ENCODE measurements at places on chromosomes 4 and X. TPM values are rescaled to one million over a fixed set of nuclear protein-coding genes. Genes with fewer than 3 reads are reported as not detected.

DNA sequence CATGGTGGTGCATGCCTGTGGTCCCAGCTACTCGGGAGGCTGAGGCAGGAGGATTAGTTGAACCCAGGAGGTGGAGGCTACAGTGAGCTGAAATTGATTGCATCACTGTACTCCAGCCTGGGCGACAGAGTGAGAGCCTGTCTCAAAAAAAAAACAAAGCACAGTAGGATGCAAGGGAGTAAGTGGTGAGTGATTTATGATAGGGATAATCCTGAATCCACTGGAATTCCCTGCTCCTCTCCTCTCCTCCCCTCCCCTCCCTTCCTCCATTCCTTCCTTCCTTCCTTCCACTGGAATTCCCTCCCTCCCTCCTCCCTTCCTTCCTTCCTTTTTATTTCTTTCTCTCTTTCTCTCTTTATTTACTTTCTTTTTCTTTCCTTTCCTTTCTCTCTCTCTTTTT, 40.9 kb upstream of the NKRF start:
- no peak for DNase-seq

DNA sequence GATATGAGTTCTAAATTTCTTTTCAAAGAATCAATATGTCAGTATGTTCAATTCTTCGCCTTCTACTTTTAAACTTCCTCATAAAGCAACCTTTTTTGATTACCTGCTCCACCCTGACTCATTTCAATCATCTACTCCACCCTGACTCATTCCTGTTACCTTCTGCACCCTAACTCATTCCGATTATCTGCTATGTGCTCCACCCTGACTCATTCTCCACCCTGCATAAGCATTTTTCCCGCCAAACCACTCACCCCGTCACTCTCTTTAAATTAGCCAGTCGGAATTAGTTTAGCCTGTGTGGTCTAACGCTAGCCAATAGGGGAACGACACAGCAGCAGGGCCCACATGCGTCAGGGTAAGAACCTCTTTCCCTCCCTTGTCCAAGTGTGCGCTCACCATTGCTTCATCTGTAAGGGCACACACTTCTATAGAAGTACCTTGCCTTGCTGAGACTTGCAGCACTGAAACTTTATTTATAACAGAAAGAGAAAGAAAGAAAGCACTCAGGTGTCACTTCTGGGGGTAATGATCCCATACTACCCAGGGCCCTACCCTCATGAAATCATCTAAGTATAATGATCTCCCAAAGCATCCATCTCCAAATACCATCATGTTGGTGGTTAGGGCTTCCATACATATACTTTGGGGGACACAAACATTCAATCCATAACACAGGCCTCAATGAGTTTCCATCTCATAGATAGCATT, 875.2 kb downstream of the RAPGEF2 start:
- DNase-seq, result no peak

The BST1 gene
- 0.96 TPM for polyA plus RNA-seq

DNA sequence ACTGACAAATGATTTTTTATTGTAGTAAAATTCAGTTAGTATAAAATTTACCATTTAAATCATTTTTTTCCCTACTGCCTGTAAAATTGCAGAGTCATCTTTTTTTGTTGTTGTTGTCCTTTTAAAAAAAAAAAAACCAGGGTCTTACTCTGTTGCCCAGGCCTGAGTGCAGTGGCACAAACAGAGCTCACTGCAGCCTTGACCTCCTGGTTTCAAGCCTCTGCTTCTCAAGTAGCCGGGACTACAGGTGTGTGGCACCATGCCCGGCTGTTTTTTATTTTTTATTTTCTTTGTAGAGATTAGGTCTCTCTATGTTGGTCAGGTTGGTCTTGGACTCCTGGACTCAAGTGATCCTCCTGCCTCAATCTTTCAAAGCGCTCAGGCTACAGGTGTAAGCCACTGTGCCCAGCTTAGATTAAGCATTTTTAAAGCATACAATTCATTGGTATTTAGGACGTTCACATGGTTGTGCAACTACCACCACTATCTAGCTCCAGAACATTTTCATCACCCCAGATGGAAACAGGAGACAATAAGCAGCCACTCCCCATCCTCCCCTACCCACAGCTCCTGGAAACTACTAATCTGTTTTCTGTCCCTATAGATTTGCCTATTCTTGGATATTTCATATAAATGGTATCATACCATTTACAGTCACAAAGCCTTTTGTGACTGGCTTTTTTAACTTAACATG, 59.7 kb upstream of the PGRMC2 start:
- no peak for DNase-seq

GRCh38 chr4:184823014-184823413, 2.8 kb downstream of the ACSL1 start:
- no peak for DNase-seq

DNA sequence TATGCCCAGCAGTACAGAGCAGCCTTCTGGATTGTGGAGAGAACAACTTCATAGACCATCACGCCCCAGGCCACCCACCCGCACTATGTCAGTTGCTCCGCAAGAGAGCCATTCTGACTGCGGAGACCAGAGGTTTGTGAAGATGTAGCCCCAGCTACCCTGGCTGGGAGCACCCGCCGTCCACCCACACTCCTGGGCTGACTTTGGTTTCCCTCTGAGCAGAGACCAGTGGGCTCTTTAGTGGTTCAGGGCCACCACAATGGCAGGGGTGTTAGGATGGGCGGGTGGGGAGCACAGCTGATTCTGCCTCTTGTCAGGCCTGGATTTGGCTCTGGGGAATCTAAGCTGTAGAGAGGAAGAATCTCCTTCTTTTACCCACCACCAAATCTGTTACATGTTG, 313.4 kb downstream of the LDB2 start:
- no peak for DNase-seq

GRCh38 chrX:39772057-39772832, 325.5 kb downstream of the BCOR start:
- no peak for DNase-seq

The ATP11C gene
- polyA plus RNA-seq, result 9.7 TPM

DNA sequence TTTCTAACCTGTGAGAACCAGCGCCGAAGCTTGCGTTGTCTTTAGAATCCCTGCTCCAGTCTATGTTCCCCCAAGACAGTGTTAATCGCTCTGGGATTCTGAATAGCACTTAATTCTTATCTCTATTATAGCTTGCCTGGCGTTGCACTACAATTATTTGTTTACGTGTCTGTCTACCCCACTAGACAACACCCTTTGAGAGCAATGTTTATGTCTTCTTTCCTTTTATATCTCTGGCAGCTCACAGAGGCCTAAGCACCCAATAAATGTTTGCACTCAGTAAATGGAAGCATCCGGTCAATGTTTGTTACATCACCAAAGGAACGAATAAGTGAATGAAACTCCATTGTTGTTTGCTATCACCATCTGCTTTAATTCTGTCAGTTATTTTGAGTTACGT, 4.8 kb upstream of the NHS start:
- DNase-seq, result no peak

The DYNLT3 gene
- 35.7 TPM for polyA plus RNA-seq

GRCh38 chr4:121009578-121010478, 62.5 kb downstream of the NDNF start:
- no peak for DNase-seq

- DNase-seq, result no peak
These were observed 207.5 kb downstream of the CHRDL1 start for GRCh38 chrX:110588164-110588563.

GRCh38 chrX:45824471-45824870, 623.8 kb upstream of the DIPK2B start:
- no peak for DNase-seq

- no peak for DNase-seq
These were observed 257.2 kb downstream of the DMD start for GRCh38 chrX:32954125-32954524.

DNA sequence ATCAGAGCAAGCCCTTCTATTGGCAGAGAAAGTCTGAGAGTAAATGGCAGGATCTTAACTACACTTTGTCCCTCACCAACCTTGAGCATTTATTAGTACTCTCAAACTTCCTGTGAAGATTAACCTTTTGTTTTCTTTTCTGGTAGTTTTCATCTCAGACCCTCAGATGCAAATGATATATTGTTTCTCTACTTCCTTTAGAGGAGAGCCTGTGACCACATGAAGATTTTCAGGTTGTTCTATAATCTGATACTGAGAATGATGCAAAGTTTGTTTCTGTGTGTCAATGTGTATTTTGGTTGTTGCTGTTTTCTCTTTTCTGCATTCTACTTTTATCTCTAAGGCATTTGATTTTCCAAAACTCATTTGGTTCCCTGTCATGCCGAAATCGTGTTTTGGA, 165.8 kb upstream of the CYSLTR1 start:
- no peak for DNase-seq

GRCh38 chr4:98939892-98940298, 11.0 kb upstream of the EIF4E start:
- no peak for DNase-seq

The TASL gene
- polyA plus RNA-seq, result 37.1 TPM

- DNase-seq, result no peak
These were observed 3.4 kb upstream of the USP53 start for GRCh38 chr4:119209077-119209476.

GRCh38 chrX:103214870-103215424, at the start of gene BEX4:
Gene BEX4 (plus strand): TSS chrX:103215108. CDS start chrX:103216154, 1,046 bp downstream.
- peak; percentile 79 for DNase-seq

- DNase-seq, result no peak
These were observed 52.9 kb downstream of the CCNG2 start for GRCh38 chr4:77209936-77210335.

The GUCY1A1 gene
- polyA plus RNA-seq, result 2.7 TPM

DNA sequence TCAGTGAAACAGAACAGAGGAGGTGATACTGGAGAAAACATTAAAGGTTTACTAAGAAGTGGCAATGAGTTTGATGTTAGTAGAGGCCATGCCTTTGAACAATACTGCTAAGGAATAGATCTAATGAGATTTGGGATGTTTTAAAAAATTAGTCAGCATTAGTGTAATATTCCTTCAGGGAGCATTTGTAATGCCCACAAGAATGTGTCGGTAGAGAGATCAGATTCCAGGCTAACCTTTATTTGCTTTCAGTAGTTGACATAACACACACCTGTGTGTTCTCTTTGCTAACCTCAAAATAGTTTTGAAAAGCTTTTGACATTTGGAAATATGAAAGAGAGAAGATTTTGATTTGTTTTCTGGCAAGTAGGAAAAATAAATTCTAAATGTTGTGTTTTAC, 328.8 kb downstream of the BMPR1B start:
- no peak for DNase-seq

The GLUD2 gene
- polyA plus RNA-seq, result 0.45 TPM

The RBMX gene
- polyA plus RNA-seq, result 253 TPM

GRCh38 chrX:48835524-48836329, at the start of gene PCSK1N:
Gene PCSK1N (minus strand): TSS chrX:48835610. CDS start chrX:48835532, 78 bp downstream.
- DNase-seq, result no peak

DNA sequence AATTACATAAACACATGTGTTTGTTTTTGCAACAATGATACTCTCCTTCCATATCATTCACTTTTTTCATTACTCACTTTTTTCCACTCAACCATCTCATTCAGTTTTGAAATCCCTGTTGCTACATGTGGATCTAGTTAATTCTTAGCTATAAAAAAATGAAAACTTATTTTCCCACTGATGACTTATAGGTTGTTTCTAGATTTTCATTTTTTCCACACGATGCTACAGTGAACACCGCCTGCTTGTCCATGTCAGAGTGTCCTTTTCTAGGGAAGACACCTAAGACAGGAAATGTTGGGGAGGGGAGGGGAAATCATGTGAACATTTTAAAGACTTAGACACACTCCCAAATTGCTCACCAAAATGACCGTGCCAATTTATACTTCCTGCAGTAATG, 70.2 kb downstream of the SUPT20HL2 start:
- DNase-seq, result no peak

DNA sequence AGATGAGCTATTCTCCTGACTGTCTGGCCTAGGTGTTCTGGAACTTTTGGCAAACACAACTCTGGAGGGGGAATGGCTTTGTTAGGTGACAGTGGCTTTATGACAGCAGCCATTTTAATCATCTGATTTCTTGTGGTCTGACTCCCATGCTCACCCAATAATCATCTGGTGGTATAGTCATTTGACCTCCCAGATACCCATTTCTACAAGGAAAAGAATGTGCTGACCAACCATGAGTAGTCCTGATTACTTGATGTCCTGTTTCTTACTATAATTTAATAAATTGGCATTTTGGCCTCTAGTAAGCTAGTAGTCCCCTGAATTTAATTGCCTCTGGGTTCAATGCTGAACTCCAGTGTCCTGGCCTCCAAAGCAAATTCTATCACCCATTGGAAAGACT, 109.9 kb upstream of the DUSP21 start:
- DNase-seq, result no peak

DNA sequence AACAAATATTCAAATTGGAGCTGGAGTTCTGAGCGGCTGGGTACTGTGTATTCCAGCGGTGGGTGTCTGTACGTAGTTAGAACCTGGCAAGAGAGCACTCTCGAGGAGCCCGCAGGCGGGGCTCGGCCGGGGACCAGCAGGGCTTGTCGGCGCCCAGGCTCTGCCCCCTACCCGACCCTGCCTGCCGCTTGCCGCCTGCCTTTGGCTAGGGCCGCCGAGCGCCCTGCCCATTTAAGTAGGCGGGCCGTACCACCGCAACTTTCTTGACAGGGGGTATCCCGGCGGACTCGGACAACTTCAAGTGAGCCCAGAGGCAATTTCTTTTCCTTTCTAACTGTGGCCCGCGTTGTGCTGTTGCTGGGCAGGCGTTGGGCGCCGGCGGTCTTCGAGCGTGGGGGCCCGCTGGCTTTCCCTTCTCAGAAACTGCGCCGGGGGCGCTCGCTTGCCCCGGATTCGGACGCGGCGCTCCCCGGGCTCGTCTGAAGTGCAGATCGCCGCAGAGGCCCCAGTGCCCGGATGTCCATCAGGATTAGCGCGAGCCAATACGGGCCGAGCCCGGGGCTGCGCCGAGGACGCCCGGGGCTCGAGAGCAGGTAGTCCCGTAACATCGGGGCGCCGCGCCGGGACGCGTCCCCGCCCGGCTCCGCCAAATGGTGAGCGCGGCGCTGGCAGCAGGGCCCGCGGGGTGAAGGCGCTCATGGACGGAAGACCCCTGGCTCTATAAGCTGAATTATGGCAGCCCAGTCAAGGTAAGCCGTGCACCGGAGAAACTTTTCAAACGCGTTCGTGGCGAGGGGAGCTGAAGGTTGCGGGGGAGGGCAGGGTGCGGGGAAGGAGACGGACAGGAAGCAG, 72.1 kb downstream of the AFF1 start:
- peak; percentile 97 for DNase-seq

DNA sequence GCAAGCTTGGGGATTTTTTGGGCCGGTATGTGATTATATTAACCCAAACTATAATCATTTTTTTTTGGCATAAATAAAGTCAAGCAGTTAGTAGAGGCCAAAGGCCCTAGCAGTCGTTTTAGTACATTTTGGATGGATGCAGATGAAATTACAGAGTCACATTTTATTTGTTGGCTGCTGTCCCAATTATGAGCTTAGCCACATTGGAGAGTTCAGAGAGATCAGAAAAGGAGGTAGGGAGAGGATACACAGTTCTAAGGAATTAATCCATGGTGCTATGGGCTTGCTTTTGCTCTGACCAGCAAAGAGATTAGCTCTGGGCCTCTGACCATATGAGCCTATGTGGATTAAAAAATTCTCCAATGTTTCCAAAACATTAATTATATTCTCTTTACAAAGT, 395.1 kb downstream of the RAPGEF2 start:
- DNase-seq, result no peak

- no peak for DNase-seq
These were observed 294.6 kb upstream of the NRK start for GRCh38 chrX:105527759-105528158.

GRCh38 chrX:13022926-13023325, 21.5 kb downstream of the FAM9C start:
- DNase-seq, result no peak

The PHOX2B gene
- polyA plus RNA-seq, result not detected

- no peak for DNase-seq
These were observed 95.9 kb upstream of the RPS6KA3 start for GRCh38 chrX:20362268-20363267.

GRCh38 chr4:4764558-4764905, 94.9 kb upstream of the MSX1 start:
- DNase-seq, result no peak

The MAP9 gene
- 4.3 TPM for polyA plus RNA-seq
